ENCODE measurements at places on chromosomes 12 and 14.
A peak's percentile ranks its signal among the peaks of the same experiment; 100 is the strongest.

DNA sequence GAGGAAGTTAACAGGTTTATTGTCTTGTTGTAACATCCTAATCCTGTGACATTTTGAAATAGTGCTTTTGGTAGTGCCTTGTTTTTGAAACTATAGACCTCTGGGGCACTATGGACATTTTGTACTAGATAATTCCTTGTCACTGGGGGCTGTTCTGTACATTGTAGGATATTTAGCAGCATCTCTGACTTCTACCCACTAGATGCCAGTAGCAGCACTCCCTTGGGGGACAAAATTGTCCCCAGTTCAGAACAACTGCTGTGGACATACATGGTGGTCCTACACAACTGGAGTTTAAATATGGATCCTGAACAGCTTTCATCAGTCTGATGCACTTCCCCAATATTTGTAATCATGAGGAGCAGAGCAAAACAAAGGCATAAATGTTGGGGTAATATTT is 264.7 kb downstream of the RAD51B start:
- no peak for DNase-seq

DNA sequence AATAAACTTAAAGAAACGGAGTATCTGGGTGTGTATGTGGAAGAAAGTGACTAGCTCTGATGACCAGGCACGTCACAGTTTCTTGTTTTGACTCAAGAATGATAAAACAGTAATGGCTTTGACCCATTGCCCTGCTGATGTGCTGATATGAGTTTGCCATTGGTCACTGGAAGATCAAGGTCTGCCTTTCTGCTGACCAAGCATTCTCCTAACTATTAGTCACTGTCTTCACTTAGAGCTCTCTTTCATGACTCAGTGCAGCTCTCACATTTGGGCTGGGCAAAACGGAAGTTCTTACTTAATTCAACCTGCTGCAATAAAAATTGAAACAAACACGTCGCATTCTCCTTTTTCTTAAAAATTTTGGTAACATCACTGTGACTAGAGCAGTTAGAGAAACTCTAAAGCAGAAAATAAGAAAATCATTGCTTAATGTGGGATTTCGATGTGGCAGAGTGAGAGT is 366.7 kb downstream of the BTG1 start:
- peak; percentile 54 for DNase-seq

GRCh38 chr14:90613453-90613852 is 202.8 kb downstream of the TTC7B start:
- no peak for DNase-seq

- DNase-seq, result no peak
These were observed 17.4 kb upstream of the CHFR start for GRCh38 chr12:132904718-132905328.

GRCh38 chr12:13369474-13370056 is 173.0 kb downstream of the EMP1 start:
- no peak for DNase-seq

All from urinary bladder (tissue), 4 donors.